ENCODE measurements at places on chromosomes 3 and 15.

GRCh38 chr3:149090461-149090860 lies 4.1 kb upstream of the HLTF start:
- DNase-seq, result no peak

DNA sequence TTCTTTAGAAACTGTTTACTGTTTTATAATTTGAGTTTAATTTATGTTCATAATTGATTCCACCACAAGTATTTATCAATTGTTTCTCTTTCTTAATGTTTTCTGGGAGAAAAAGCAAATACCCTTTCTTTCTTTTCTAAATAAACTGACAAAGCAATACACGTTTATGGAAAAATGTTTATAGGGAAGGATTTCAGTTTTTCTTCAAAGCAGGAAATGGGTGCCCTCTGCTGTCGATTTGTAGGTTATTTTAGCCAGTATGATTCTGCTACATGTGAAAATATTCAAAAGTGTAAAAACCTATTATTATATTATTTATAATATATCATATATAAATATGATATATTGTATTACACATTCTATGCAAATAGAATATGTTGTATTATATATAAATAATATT lies 921.0 kb upstream of the ROBO1 start:
- no peak for DNase-seq

GRCh38 chr3:87696124-87697013 lies 362.4 kb downstream of the CGGBP1 start:
- no peak for DNase-seq

DNA sequence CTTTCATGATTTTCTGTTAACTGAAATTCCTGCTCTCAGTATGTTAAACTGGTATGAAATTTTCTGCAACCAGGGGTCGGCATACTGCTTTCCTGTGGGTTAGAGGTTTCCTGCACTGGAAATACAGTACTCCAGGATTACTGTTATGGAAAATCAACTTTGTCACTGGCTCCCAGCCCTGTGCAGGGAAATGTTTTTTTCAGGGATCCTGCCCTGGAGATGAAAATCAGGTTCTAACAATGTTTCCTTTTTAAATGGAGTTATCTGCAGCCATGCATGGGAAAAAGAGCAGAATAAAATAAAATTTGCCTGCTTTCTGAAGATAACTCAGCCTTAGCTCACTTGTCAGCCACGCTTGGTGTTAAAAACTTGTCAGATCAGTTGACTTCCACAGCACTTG lies 220.4 kb downstream of the IL5RA start:
- DNase-seq, result no peak

DNA sequence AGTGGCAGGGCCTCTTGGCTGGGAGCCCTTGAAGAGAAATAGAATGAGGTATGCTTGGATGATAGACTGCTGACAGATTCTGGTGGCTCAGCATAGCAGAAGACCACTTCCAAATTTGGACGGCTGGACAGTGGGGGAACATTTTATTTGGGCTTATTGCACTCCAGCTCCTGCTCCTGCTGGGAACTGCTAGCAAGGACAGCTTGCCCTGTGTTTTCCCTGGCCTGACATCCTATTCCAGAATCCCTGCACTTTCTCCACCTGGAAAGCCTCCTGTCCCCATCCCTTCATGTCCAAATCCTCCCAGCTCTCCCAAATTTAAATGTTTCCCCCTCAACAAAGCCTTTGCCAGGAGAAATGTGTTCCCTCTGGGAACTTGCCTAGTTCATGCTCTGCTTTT lies 9.8 kb upstream of the COLQ start:
- DNase-seq, result no peak

GRCh38 chr3:7721869-7722268 lies 779.8 kb upstream of the LMCD1 start:
- DNase-seq, result no peak

- DNase-seq, result no peak
Measured at GRCh38 chr3:41290306-41290705, 91.0 kb downstream of the CTNNB1 start.

DNA sequence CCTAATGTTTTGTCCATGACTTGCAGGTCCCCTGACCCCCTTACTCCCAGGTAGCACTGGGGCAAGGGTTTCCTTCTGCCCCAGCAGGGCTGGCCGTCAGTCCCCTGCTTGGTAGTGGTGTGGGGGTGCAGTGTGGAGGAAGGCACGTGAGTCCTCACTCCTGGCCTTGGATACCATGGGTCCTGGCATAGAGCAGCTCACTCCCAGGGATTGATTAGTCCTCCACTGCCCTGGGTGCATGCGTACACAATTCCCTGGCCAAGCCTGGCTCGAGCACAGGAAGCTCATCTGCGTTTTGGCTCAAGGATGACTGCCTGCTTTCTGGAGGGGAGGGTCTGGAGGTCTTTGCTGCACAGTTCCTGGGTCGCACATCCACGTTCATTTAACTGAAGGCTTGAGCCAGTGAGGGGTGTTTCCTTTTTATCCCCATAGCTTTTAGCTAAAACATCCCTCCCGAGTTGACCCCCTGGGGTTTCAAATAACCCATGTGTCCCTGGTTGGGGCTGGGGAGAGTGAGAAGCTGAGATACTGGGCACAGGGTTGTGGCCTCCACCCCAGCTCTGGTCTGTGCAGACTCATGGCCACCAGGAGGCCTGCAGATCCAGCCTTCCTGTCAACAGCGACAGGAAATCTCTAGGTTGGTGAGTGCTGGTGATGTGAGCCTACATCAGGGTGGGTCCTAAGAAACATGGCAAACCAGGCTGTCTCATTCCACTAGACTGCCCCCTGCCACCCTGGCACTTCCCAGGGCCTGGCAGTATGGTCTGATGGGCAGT lies 11.5 kb downstream of the HEMK1 start:
- DNase-seq, result no peak

GRCh38 chr3:197175503-197175902 lies 122.9 kb downstream of the DLG1 start:
- no peak for DNase-seq

DNA sequence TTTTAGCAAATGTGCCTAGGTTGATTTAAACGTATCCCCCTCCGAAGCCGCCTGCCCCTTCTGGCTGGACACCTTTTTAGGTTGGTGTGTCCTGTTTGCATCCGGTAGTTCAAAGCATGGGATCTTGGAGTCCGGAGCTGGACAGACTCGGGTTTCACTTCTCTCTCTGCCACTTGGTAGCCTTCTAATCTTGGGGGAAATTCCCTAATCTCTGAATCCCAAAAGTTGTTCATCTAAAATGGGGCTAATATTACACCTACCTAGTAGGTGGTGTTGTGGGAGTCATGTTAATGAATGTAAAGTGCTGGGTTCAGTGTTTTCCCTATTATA lies 760 bp downstream of the FANCI start:
- no peak for DNase-seq

DNA sequence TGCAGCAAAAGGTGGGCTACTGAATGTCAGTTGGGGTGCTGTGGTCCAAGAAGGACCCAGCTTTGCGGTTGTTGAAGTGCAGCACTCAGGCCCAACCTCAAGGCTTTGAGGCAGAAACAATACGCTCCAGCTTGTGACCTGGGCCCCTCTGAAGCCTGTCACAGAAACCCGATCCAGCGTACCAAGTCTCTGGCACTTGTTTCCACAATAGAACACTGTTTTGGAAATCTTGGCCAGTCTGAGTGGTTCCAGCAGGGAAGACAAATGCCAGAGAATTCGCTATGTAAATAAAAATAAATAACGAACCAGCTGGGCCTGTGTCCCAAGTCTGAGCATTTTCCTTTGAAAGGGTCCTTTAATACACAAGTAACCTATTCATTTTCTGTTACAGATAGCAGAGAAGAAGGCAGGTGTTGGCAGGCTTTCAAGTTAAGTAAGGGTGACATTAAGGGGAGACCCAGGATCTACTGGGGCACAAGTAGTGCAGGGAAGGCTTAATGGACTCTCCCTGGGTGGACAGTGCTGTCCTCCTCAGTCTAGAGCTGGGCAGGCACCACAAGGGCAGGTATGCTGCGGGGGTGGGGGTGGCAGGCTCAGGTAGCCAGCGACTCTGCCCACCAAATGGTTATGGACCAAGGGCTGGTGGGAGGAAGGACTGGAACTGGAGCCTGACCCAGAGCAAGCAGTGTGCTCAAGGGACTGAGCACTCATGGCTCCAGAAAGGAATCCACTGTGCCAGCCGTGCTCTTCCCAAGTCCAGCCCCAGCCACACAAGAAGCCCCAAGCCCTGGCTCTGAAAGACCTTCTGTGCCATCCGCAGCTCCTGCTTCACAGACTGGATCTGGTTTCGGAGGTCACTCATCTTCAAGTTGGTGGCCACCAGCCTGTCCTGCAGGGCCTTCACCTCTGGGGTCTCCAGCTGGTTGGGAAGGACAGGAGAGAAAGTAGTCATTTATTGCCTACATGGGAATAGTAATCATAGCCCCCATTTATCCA lies 26.3 kb downstream of the CCDC13 start:
- DNase-seq, result no peak

DNA sequence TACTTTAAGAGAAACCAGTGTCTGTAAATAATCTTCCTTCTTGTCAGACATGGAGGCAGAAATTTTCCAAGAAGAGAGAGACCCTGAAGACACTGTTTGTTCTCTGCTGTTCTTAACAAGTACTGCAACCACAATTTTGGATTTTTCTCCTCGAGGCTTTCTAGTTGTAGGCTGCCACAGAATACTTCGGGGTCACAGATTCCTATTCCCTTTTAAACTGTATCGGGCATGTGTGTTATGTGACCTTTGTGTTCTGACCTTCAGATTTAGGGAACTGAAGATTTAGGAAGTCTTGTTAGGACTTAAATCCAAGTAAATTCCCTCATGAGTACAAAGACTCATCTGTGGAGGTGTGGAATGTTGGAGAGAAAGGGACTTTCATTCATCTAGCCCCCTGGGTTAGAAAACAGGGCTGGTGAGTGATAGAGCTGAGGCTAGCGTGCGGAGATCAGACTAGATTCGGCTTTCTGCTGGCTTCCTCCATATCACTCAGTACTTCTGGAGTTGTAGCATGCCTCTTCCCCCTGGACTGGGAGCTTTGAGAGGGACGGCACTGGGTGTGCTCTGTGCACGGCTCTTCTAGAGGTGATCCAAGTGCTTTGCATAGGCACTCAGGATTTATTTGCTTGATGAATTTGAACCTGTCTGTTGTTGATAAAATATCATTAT lies 237.0 kb downstream of the LPP start:
- no peak for DNase-seq

DNA sequence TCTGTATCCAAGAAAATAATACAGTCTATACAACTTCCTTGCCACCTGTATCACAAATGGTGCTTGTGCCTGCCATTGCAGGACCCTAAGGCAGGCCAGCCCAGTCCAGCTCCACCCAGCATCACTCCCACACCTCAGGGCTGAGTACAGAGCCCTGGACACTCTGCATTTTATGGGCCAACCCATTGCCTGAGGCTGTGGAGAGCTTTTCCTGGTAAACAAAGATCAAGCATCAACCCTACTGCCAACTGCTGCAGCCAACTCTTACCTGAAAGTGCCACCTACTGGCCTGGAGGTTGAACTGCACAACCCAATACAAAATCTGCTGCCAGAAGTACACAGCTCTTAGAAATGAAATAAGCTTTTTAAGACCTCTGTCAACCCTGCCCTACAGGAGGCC lies 1082.2 kb downstream of the NAALADL2 start:
- DNase-seq, result peak; percentile 58

DNA sequence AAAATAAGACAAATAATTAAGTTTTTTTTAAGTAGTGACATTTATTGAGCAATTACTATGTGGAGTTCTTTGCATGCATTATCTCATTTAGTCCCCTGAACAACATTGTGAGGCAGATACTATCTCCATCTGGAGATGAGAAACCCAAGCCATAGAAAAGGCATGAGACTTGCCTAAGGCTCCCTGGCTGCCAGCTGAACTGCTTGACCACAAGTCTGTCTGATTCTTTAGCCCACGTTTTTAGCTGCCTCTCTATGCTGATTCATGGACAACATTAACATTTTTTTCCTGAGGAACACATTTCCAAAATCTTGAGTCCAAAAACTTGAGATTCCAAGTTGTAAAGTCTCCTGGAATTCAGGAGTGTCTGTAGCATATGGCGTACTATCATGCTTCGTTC lies 263.6 kb upstream of the GOLGA6L4 start:
- DNase-seq, result no peak

GRCh38 chr3:197593046-197593380 lies 37.2 kb upstream of the BDH1 start:
- no peak for DNase-seq

- DNase-seq, result no peak
Measured at GRCh38 chr3:72666447-72666755, 181.8 kb downstream of the SHQ1 start.

DNA sequence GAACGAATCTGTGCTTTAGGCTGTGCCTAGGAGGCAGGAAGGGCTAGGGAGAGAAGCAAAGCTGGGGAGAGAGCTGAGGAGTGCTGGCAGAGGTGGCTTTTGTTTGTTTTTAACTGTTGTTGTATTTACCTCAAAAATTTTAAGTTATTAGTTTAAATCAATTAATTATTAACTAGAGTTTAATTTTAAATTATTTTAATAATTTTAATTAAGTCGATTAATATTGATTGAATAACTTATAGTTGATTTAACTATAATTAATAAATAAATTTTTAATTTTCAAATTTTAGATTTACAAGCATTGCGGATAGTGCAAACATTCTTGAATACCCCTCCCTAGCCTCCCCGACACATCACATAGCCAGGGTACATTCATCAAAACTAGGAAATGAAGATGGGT lies 30.6 kb downstream of the KLF15 start:
- DNase-seq, result no peak

DNA sequence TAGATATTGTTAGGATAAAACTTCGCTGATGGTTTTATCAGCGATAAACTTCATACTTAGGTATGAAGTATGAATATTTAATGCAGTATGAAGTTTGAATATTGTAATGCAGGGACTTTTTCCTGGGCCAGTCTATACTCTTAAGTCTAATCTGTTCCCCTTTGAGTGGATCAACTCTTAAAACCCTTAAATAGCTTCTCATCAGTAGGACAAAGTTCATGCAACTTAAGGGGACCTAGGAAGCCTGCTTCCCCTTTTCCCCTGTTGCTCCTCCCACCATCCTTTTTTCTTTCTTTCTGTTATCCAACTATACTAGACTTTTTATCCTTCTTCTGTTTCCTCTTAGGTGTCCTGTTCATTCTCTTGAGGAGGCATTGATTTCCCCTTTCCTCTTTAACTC lies 78.7 kb downstream of the MITF start:
- DNase-seq, result no peak

- DNase-seq, result no peak
Measured at GRCh38 chr15:45904019-45904418, 269.2 kb downstream of the SQOR start.

- DNase-seq, result no peak
Measured at GRCh38 chr3:11944052-11944673, 60.0 kb upstream of the SYN2 start.

DNA sequence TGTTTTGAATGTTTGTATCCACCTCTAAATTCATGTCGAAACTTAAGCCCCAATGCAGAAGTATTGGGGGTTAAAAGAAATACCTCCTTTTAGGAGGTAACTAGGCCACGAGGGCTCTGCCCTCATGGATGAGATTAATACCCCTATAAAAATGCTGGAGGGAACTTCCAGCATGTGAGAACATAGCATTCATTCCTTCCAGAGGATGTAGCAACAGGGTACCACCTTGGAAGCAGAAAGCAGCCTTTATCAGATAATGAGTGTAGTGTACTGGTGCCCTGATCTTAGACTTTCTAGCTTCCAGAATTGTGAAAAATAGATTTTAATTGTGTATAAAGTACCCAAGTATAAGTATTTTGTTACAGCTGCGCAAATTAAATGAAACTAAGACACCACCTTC lies 353.4 kb upstream of the MANF start:
- no peak for DNase-seq
